Neural crest cell (in vitro differentiated cells): ENCODE measurements at places on chromosomes 3 and 15.

GRCh38 chr3:59733041-59733809, 683.4 kb upstream of the CFAP20DC start:
- no peak for DNase-seq

- DNase-seq = no peak
Observed at GRCh38 chr15:40336744-40337122, 4.0 kb downstream of the CCDC9B start.

DNA sequence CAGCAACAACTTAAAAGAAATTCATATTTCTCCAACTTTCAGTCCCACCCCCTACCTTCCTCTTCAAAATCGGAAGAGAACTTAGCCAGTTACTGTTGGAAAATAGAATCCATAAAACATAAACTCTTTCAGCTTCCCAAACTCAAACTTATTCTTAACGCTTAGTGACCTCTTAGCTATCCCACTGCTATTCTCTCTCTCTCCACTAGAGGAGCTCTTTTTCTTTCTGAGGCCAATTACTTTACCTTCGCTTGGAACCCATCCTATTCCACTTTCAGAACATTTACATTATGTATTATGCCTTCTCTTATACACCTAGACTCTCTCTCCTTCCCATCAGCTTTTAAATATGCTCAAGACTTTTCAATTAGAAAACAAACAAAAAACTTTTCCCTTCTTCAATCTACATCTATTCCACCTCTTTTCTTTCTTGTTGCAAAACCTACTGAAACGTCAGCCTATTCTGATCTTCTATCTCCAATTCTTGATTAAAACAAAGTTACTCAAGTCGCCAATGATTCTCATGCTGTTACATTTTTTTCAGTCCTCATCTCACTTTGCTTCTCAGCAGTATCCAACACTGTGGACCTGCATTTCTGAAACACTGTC, 13.4 kb upstream of the GHSR start:
- no peak for DNase-seq

DNA sequence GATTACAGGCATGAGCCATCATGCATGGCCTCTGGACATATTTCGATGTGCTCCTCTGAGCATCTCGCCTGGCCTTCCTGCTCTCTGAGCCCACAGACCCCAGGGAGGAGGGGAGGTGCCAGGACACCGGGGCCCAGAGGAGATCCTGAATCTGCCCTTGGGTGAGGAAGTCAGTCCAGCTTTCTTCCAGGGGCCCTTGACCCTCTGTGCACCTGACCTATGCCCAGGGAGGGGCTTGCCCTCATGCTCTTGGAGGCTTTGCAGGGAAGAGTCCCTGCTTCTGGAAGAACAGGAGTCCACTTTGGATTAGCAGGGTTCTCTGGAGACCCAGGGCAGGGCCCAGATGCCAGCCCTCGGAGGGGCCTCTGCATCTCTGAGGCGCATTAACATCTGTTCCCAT, 1.4 kb downstream of the ACSBG1 start:
- DNase-seq = no peak

GRCh38 chr15:74543583-74543982, 2.6 kb downstream of the ARID3B start:
- no peak for DNase-seq

DNA sequence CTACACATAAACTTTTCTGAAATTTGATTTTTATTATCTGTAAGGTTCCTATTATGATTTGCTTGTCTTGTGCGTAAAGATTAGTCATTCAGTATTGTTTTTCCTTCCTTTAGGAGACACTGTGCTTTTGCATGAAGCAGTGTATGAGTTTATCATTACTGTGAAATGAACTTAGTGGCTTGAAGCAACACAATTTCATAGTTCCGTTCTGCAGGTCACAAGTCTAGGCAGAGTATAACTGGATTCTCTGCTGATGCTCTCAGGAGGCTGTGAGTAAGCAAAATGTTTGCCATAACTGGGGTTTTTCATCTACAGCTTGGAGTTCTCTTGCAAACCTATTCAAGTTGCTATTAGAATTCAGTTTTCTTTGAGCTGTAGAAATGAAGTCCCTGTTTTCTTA, 1136.1 kb downstream of the OTOL1 start:
- DNase-seq = no peak

- DNase-seq = no peak
Observed at GRCh38 chr3:53361852-53362251, 14.5 kb upstream of the DCP1A start.

- no peak for DNase-seq
Observed at GRCh38 chr3:108100906-108101660, 10.3 kb upstream of the CD47 start.

GRCh38 chr15:66287461-66288057, 5.8 kb upstream of the DIS3L start:
- DNase-seq = no peak

GRCh38 chr15:74828835-74829234, 2.4 kb downstream of the CPLX3 start:
- DNase-seq = no peak

GRCh38 chr3:15768421-15769255, 29.1 kb downstream of the ANKRD28 start:
- no peak for DNase-seq

- DNase-seq = no peak
Observed at GRCh38 chr15:54046093-54046492, 67.9 kb downstream of the UNC13C start.

GRCh38 chr15:32683906-32684584, 33.8 kb upstream of the GREM1 start:
- DNase-seq = no peak

- no peak for DNase-seq
Observed at GRCh38 chr3:196741249-196741889, 1.7 kb downstream of the PAK2 start.

DNA sequence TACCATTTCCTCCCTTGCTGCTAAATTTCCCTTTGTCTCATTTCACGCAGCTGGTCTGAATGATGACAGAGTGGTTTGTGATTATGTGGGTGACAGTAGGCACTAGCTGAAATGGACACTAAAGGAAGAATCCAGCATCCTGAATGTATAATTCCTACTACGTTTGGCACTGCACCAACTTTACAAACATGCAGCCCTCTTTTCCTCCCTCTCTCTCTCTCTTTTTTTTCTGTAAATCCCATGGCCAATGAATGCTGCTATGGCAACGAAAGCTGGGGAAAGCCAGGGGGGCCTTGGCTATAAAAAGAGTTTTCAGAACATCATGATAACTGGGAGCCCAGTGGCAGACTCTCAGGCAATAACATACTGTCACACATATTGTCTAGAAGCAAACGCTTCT, 367.2 kb upstream of the AGTR1 start:
- DNase-seq = no peak

DNA sequence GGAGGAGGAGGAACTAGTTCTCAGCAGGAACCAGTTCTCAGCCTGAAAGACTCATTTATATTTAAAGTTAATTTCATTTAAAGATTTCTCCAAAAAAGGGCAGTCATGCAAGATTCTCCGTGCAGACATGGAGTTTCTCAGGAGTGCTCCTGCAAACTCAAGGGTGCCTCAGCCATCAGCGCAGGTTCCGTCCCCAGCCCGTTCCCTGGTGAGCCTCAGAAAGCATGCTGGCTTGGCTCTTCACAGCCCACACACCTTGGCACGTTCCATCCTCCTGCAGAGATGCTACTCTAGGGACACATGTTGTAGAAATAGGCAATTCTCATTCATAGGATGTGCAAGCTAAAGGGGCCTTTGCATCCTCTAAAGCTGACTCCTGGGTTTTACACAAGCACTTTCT, 123.0 kb downstream of the LIPC start:
- no peak for DNase-seq

- DNase-seq = no peak
Observed at GRCh38 chr15:69076756-69077155, 62.3 kb downstream of the NOX5 start.

DNA sequence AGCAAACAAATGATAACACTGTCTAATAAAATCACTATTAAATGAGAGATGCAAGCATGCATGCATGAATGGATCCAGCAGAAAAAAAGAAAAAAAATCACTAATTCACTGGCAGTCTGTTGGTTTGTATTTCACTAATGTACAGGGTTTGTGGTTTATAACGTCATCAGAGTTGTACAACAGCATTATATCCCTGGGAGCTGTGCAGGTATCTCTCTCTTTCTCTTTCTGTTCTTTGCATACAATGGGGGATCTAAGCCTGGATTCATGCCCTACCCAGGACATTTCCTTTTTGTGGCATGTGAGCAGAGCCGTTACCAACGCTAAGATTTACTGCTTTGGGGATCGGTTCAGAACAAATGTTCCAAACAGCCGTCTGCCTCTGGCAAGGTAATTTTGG, 229.5 kb downstream of the SOX2 start:
- no peak for DNase-seq

- no peak for DNase-seq
Observed at GRCh38 chr15:59918994-59919951, 84.8 kb upstream of the FOXB1 start.

DNA sequence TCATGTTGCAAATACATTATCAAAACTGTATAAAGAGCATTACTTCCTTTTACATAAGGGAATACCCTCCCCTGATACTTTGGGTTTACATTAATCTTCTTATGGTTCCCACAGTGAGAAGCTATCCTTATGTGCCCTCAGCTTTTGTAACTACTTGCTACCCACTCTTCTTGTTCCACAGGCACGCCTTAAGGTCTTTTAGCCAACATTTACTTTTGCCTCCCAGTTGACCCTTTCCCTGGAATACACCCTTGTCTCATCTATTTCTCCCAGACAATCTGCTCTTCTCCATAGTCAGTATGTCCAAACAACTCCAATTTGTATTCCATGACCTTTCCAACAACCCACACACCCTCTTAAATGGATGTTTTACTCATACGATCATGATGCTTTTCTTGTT, 116.8 kb upstream of the COL8A1 start:
- DNase-seq = no peak
